ENCODE measurements at places on chromosomes 5 and 9.

GRCh38 chr5:39187831-39188731, 31.3 kb downstream of the FYB1 start:
- DNase-seq: peak; percentile 62

DNA sequence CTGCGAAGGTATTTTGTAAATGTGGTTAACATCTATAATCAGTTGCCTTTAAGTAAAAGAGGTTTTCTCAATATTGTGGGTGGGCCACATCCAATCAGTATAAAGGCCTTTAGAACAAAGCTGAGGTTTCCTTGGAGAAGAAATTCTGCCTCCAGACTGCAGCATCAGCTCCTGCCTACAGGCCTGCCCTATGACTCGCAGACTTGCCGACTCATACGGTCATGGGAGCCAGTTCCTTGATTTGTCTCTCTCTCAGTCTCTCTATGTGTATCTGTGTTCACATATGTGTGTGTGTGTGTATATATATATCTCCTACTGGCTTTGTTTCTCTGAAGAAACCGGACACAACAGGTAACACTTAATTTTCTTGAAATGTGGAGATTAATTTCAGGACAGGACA, 45.3 kb downstream of the SLC36A1 start:
- no peak for DNase-seq

- peak; percentile 96 for DNase-seq
These were observed 722 bp downstream of the SLC22A4 start for GRCh38 chr5:132294728-132295504.

DNA sequence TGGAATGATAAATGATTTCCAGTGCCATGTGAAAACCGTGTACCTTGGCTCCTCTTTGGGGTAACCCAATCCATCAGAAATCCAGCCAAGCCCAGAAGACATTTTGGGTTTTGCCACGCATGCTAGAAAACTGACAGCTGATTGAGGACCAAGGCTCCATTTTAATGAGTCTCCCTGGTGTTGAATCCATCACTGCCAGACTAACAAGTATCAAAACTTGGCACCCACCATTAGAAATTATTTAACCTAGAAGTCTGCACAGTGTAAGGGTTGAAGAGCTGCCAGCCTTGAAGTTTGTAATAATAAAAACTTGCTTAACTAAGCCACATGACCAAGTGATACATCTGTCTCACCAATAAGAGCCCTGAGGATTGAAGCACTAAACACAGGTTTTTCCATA, 369.9 kb downstream of the DNAH5 start:
- no peak for DNase-seq

- DNase-seq: no peak
These were observed 105.7 kb downstream of the INSYN2B start for GRCh38 chr5:169874621-169875020.

- DNase-seq: no peak
These were observed 211.2 kb downstream of the CDK5RAP2 start for GRCh38 chr9:120368799-120369198.

DNA sequence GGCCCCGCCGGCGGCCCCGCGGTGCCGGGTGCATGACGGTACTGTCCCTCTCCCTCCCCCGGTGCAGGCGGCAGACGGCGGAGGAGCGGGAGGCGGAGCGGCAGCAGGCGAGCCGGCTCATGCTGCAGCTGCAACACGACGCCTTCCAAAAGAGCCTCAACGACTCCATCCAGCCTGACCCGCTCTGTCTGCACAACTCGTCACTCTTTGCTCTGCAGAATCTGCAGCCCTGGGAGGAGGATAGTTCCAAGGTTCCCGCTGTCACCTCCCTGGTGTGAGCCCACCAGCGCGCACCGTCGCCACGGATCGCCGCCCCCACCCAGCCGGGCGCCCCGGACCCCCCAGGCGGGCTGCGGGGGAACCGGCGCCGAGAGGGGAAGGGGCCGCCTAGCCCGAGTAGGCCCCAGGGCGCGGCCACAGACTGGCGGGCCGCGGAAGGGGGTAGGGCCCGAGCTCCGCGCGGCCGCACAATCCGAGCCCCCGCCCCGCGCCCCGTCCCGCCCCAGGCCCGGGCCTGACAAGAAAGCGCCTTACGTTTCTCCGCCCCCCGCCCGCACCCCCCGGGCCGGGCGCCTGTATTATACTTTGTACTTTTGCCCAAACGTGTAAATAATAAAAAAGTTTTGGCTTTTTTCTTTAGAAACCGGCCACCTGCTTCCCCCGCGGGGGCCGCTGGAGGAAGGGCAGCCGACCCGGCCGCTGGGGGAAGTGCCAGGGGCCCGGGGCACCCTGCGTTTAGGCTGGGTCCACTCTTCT, 2.5 kb downstream of the TLX3 start:
- DNase-seq: no peak

DNA sequence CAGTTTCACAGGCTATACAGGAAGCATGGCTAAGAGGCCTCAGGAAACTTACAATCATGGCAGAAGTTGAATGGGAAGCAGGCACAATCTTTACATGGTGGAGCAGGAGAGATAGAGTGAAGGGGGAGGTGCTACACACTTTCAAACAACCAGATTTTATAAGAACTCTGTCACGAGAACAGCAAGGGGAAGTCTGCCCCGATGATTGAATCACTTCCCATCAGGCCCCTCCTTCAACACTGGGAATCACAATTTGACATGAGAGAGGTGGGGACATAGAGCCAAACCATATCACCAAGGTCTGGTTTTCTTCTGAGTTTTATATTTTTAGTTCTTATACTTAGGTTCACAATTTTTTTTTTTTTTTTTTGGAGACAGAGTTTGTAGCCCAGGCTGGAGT, 16.1 kb downstream of the ZCCHC9 start:
- no peak for DNase-seq

DNA sequence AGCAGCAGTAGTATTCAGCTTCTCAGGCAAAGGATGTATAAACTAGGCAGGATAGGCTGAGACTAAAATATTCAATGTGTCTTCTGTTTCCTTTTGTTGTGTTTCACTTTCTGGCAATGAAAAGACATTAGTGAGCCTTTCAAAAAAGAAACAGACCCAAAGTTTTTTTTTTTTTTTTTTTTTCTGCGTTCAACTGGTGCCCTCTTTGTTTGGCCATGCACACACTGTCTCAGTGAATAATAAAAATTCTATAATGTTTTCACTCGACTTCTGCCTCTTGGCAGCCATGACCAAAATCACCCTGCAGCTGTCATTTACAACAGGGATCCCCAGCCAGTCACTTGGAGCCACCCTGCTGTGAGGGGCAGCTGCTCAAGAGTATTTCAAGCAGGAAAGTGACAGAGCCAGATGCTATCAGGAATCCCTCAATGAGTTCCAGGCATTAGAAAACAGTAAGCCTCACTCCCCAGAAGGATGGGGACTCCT, 44.0 kb upstream of the MAN2A1 start:
- DNase-seq: no peak
